ENCODE measurements at places on chromosomes 16 and 17. TPM values are rescaled to one million over a fixed set of nuclear protein-coding genes. Genes with fewer than 3 reads are reported as not detected.

Gene CALB2
- 0.33 TPM for total RNA-seq

Gene FAM20A
- total RNA-seq, result 25.1 TPM

Gene GRB7
- 0.17 TPM for total RNA-seq

Gene HSF4
- 50.4 TPM for total RNA-seq

Gene HIC1
- total RNA-seq, result 98.9 TPM

Gene ASPA
- 1.2 TPM for total RNA-seq

Gene CTRL
- total RNA-seq, result 0.33 TPM

Gene GCGR
- total RNA-seq, result not detected

Gene KRT39
- not detected for total RNA-seq

Gene PYY
- total RNA-seq, result not detected

Gene KRTAP4-6
- total RNA-seq, result not detected

Gene ANKS4B
- total RNA-seq, result not detected

Gene ARHGAP23
- 46.0 TPM for total RNA-seq

Gene DNAH9
- total RNA-seq, result not detected

Gene AIPL1
- not detected for total RNA-seq

Gene HOXB5
- 0.29 TPM for total RNA-seq

Gene CCDC40
- 2.0 TPM for total RNA-seq

Gene TMC5
- total RNA-seq, result not detected

Gene DHRS7C
- not detected for total RNA-seq

Gene KRTAP9-4
- total RNA-seq, result not detected

Gene CAVIN1
- 703 TPM for total RNA-seq

Gene SCIMP
- not detected for total RNA-seq

Gene CCL1
- total RNA-seq, result not detected

Gene TBX21
- 0.15 TPM for total RNA-seq

Gene SPNS3
- total RNA-seq, result not detected

Gene GSG1L
- not detected for total RNA-seq

Gene CARD14
- under 0.01 TPM for total RNA-seq

Gene ZDHHC1
- total RNA-seq, result 9.9 TPM

Gene CCP110
- 16.3 TPM for total RNA-seq

Gene KRTAP9-2
- not detected for total RNA-seq

Gene CDIPT
- 169 TPM for total RNA-seq

Gene NACA2
- total RNA-seq, result not detected

Gene ZP2
- not detected for total RNA-seq

Gene RGS11
- 10.6 TPM for total RNA-seq

Gene MRPL58
- total RNA-seq, result 46.1 TPM

Gene SLC13A2
- not detected for total RNA-seq

Gene AMFR
- 191 TPM for total RNA-seq

Gene MRPL45
- total RNA-seq, result 38.4 TPM

Gene UMOD
- not detected for total RNA-seq

Gene PRAC2
- not detected for total RNA-seq

Gene ATXN7L3
- total RNA-seq, result 45.3 TPM

Gene TIMM22
- 15.2 TPM for total RNA-seq

Gene KSR1
- 7.6 TPM for total RNA-seq

Gene CACNG5
- not detected for total RNA-seq

Gene ANTKMT
- total RNA-seq, result 31.3 TPM

Gene KRT40
- total RNA-seq, result not detected

Gene HSD11B2
- total RNA-seq, result 0.66 TPM

Gene RDM1
- 0.87 TPM for total RNA-seq

Gene PRDM7
- total RNA-seq, result not detected

Gene HBA1
- total RNA-seq, result not detected

Gene SDK2
- under 0.01 TPM for total RNA-seq

Gene TP53TG3B
- not detected for total RNA-seq

Gene NEUROD2
- not detected for total RNA-seq

Gene NDUFAB1
- 32.3 TPM for total RNA-seq

Gene FGF11
- 0.58 TPM for total RNA-seq

Gene METTL9
- total RNA-seq, result 186 TPM

Gene MAP3K14
- total RNA-seq, result 3.3 TPM

All from smooth muscle cell of trachea (primary cell).